ENCODE measurements at places on chromosomes 3 and 15.

DNA sequence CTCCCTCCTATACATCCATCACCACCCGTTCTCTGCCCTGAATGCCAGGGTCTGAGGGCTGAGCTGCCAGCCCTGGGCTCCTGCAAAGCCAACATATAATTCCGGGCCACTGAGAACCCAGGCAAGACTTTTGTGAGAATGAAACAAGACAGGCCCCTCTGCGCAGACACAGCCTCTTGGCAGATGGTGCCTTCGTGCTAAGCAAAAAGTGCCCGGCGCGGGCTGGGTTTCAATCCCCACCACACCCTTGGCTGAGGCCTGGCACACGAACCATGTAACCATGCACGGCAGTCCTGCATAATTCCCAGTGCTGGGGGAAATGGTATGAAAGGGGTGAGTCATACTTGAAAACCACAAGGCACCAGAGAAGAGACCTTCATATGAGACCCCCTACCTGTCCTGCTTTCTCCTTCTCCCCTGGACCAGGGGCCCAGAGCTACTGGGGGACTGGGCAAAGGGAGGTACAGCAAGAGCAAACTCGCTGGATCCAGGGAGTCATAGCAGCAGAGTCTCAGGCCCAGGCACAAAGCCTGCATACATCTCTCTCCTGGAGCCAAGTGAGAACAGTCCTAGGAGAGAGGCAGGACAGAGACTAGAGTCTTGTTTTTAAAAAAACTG lies 26.1 kb upstream of the LOXL1 start:
- no peak for DNase-seq

DNA sequence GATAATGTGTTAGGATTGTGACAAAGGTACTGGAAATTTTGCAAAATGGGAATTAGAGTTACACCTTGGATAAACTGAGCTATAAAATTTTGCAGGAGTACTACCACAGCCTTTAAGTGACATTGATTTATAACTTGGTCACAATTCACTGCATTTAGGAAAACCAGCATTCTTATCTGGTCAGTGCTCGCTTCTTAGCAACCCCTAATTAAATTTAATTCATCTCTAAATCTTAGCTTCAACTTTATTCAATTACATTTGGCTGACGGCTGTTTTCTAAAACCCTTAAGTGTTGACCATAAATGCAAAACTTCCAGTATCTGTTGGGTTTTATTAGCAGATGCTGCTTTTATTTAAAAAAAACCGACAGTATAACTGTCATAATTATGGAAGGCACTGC lies 31.3 kb downstream of the TFRC start:
- DNase-seq, result no peak

DNA sequence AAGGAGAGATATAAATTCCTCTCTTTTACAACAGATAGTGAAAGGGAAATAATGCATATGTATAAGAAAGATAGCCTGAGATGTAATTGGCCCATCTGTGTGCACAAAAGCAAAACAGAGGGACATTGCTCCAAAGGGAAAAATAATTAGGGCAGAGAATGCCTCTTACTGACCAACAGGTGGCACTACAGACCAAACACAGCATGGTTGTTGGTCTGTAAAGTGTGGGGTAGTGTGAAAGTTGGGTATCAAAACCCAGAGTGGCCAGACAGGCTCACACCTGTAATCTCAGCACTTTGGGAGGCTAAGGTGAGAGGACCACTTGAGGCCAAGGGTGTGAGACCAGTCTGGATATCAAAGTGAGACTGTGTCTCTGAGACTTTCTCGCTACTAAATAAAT lies 4.5 kb upstream of the TLNRD1 start:
- DNase-seq, result no peak

DNA sequence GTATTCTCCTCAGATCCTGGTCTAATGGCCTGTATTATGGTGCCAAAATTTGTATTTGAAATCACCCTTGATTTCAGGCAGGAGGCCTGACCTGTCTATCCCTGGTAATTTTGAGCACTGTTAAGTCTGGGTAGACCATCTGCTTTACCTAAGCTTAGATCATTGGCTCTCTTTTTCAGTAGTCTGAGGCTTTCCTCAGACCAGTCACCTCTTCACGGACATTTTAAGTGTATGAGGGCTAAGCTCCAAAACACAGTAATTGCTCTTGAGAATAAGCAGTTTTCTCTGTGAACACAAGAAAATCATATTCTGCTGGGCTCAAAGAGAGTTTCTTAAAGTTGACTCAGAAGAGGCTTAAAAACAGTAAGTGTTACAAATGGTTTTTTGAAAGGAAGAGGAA lies 92.0 kb upstream of the SAMMSON start:
- no peak for DNase-seq

DNA sequence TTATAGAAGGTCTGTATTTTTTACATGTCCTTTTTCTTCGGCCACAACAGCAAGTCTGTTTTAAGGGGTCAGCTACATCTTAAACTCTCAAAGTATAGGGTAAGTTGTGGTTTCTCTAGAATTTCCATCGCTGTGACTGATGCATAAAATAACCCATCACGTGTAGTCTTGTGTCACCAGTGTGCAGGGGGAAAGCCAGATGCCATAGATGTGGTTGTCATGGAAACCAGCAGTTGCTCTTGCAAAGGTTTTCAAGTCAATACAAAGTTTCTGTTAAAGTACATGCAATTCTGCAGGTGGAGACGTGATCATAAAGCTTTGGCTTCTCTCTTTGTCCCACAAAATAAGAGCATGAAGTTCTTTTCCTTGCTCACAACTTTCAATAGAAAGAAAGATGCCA lies 210.3 kb upstream of the ONECUT1 start:
- DNase-seq, result no peak

DNA sequence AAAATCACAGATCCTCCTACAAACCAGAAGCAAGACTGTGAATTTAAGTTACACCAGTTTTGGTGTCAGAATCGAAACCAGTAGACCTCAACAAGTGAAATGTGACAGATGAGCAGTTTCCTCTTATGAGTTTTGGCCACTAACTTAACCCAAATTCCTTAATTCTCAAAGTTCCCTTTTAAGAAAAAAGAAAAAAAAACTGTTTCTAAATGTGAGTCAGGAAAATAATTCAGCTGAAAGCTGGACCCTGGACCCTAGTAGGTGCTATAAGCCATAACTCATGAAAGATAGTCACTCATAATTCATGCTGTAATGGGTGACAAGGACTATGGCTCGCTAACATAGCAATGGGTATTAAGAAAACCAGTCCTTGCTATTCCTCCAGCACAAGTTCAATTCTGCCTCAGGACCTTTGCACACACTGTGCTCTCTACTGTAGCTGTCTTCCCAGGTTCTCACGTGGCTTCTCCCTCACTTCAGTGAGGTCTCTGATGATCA lies 9.0 kb upstream of the THRB start:
- no peak for DNase-seq

DNA sequence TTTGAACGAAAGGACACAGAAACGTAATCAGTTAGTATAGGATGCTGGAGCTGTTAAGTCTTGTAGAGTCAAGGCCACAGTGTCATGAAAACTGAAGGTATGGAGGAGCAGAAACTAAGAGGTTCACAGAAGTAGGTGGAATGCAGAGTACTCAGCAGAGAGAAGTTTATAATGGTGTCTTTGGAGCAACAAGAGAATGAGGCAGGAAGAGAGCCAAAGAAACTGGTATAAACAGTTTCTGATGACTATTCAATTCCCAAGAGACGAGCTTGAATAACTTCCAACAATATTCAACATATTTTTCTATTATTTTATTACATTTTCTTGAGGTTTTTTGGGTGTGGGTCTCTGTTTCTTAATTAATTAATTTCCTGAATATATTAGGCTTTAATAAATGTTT lies 29.6 kb downstream of the GALK2 start:
- no peak for DNase-seq

DNA sequence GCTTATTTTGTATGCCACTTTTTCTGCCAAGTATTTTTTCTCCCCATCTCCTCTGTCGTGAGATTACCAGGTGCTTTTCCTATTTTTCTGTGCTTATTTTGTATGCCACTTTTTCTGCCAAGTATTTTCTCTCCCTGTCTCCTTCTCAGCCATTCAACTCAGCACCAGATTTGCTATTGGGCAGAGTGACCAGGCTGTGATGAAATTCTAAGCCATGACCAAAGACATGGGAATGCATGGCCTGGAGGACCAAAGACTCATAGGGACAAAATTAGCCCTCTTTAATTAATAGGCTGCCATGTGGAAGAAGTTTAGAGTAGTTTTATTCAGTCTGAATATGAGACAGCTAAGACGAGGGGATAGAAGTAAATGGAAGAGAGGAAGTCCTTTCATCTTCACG lies 257.4 kb downstream of the SQOR start:
- no peak for DNase-seq

DNA sequence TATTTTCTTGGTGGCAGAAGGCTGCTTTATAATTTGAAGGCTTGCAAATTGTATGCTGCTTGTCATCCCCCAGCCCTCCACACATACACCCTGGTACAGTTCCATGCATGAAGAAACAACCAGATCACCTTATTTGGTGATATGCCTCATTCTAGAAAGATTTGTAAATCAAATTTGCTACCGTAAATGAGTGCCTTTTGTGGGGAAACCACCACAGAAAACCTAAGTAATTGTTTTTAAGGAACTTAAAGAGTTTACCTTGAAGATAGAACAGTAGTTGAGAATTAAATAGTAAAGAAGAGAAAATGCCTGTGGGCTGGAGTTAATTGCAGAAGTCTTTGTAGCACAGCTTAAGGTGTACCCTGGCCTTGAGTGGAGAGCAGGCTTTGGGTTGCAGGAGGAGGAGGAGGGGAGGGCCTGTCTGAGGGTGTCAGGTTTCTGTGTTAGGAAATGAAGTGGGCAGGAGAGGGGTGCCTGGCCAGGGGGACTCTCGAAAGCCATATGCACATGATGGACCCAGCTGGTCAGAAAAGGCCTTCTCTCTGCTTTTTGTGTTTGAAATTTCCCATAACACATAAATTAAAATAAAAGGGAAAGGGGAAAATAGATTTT lies 6.9 kb downstream of the NIPA2 start:
- DNase-seq, result no peak

DNA sequence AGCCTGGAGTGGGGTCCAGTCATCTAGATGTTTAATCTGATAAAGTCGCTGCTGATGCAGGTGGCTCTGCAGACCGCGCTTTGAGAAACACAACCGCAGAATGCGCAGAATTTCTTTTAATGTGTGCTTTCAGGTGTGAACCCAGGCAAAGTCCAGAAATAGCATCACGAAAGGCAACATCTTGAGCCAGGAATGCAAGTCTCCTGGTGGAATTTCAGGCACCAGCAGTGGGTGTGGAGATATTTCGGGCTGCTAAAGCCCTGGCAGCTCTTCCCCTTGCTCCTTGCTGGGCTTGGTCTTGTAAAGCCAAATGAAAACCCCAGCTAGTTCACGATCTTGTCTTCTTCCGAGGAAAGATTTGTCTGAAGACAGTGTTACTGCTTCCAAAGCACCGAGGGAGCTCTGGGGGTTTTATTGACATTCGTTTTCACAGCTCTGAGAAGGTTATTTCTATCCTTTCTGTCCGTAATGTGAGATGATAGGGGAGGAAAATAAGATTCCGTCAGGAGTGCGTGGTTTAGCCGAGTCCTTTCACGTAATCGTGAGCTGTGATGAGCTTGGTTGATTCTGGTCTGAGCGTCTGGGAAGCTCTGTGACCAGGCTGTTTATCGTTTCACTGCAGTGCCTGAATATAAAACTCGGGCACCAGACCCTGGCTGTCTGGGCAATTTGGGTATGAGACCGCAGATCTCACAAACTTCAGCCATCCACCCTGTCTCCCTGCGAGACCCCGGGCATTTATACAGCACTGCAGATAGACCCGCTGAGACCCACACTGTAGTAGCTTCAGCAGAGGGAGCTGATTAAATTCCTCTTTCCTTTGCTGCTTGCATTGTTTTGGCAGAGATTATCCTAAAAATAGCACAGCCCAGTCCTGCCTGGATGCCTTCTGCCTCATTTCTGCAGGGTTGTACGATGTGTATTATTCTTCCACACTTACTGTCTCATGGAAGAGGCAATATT lies 67.0 kb upstream of the SLC25A26 start:
- no peak for DNase-seq

DNA sequence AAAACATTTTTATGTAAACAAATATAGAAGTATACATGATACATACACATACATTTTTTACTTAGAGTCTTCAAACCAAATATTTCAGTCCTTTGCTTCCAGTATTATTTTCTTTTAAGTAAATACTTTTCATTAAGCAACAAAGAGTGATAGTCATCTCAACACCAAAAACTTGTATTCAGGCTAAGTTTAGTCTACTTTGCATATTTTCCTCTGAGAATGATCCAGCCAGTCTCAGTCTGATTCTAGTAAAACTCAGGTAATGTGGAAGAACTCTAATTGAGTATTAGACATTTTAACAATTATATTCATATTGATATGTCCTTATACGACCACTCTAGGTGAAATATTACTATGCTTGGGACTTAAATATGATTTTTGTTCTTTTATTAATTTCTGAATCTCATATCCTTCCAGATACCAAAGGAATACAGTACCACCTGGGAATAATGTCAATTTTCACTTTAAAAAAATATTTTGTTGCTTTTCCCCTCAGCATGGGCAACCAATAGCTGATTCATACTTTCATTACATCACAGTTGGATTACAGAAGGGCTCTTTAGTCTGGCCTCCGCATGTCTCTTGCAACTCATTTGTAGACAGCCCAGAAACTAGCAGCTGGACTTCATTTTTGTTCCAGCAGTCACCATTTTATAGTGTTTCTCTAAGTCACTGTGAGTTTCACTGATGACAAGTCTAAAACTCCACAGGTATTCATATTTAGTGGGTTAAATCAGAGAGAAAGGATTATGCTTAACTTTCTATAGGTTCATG lies 390.4 kb downstream of the ZBTB20 start:
- DNase-seq, result no peak

DNA sequence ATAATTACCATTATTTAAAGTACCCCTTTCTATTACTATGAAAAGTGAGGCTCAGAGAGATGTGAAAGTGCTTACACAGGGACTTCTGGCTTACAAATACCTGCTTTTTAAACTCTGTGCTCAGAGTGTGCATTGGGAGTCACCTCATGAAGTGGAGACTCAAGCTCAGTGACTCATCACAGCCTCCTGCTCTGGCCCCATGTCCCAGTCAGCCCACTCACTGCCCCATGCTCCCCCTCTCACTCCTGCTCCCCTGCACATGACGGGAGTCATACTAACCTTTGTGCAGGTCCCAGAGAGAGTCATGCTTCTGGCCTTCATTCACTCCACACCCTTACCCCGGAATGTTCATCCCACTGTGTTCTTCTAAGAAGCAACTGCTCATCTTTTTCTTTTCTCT lies 20.2 kb downstream of the CCR1 start:
- DNase-seq, result no peak

DNA sequence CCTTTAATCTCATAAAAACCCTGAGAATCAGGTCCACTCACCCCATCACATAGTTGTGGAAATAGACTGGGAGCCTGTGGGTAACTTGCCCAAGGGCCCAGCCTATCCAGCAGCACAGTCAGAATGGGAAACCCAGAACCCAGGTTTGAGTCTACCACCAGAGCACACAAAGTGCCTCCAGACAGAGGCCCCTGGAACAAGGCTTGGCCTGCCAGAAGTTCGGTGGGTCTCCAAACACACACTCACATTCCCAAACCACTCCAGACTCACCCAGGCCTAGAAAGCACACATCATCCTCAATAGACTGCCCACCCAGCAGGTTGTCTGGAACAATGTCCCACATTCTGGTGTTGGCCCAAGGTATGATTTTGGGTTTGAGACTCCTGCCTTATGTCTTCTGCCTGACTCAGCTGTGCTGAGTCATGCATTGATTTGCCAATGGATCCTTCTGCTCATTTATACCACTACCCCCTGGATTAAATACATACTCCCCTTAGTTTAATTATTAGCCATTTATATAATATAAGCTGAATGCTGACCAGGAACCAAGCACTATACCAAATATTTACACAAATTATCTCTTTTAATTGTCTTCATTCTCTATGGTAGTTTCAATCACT lies 4.5 kb downstream of the SLC12A8 start:
- no peak for DNase-seq

- DNase-seq, result no peak
Observed at GRCh38 chr15:39914977-39915376, 5.1 kb downstream of the GPR176 start.
